ENCODE measurements at places on chromosomes 16 and 17.
A peak's percentile ranks its signal among the peaks of the same experiment; 100 is the strongest.

GRCh38 chr17:82246365-82247181 lies 17.7 kb downstream of the SLC16A3 start:
- no peak for DNase-seq

GRCh38 chr17:28946239-28946638 lies 5.1 kb downstream of the PHF12 start:
- no peak for DNase-seq

- no peak for DNase-seq
These were observed 381.3 kb downstream of the CDH8 start for GRCh38 chr16:61654962-61655361.

- DNase-seq: no peak
These were observed 4.1 kb downstream of the ZNF624 start for GRCh38 chr17:16649585-16649984.

DNA sequence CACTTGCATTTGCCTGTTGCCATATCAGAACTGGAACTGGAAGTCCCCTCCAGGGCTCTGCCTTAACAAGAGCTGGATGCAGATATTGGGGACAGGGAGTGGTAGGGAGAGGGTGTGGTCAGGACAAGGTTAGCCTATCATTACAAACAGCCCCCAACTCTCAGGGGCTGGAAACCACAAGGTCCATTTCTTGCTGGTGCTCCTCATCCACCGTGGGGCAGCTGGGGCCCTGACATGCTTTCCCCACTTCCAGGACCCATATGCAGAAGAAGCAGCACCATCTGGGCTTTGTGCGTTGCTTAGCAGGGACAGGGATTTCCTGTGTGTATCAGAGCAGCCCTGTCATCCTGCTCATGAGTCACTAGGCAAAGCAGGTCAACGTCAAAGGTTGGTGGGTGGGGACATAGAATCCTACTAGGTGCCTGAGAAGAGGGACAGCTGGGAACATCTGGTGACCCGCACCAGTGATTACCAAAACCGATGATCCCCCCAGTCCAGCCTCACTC lies 26.9 kb downstream of the RGS9 start:
- DNase-seq: peak; percentile 23

DNA sequence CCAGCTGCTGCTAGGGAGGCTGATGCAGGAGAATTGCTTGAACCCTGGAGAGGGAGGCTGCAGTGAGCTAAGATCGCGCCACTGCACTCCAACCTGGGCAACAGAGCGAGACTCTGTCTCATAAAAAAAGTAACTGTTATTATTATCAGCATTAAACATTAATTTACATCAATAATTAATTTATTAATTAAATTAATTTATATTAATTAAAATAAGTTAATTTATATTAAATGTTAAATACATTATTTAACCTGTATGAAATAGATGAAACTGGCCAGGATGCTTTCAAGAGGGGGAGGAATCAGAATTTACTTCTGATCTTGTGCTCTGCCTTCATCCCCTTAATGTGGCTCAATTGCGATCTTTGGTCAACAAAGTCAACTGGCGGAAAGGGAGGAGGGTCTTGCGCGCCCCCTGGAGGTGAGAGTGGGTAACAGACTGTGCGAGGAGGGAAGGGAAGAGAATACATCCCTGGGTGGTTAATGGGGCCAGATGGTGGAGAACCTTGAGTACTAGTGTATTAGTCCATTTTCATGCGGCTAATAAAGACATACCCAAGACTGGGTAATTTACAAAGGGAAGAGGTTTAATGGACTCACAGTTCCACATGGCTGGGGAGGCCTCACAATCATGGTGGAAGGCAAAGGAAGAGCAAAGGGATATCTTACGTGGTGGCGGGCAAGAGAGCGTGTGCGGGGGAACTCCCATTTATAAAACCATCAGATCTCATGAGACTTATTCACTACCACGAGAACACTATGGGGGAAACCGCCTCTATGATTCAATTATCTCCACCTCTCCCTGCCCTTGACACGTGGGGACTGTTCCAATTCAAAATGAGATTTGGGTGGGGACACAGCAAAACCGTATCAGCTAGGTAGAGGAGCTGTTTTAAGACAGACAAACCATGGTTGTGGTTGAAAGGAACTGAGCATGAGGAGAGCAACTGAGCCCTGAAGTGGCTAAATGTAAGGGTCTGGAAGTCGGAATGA lies 15.7 kb upstream of the CPPED1 start:
- peak; percentile 68 for DNase-seq

DNA sequence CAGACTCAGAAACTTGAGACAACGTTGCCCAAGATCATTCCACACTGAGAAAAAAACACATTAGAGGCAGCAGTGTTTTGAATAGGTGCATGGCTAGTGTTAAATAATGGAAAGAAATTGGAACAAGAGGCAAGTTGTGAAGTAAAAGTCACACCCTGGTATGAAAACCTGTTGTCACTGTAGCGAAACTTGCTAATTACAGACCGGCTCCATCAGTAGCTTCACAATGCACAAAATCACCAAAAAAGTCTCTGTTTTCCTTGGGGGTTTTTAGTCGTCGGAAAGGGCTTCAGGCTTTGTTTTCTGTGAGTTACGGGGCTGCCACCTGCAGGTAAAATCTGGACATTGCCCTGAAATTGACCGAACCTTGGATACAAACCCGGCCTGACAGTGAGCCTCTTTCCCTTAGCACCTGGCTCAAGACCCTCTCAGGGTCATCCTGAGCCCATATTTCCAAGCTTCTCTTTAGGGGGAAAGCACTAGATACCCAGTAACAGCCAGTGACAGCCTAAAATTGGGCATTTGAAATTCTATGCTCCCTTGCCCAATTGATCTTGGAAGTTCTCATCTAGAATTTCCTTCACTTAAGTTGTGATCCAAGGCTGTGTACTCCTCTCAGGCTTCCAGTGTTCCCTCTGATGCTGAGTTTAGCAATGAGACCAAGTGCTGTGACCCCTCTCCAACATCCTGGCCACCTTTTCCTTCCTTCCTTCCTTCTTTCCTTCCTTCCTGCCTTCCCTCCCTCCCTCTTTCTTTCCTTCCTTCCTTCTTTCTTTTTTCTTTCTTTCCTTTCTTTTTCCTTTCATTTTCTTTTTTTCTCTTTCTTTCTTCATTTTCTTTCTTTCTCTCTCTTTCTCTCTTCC lies 7.2 kb upstream of the GRB2 start:
- DNase-seq: peak; percentile 67

- no peak for DNase-seq
These were observed 110.2 kb upstream of the NLRP1 start for GRCh38 chr17:5694551-5694950.

DNA sequence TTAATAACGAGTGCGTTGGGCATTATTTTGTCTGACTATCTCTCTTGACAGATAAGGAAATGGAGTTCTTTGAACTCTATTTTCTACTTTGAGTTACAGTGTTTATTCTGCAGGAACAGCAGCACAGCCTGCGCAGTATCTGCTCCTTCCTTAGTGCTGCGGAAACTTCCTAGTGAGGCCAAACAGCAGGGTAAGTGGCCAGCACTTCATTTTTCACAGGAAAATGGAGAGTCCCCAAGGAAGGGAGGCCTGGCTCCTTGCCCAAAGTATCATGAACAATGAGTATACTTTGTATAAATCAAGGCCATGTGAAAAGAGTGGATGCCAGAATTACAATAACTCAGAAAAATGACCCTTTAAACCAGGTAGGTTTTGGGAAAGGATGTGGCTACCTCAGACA lies 140.6 kb downstream of the VPS53 start:
- DNase-seq: no peak

DNA sequence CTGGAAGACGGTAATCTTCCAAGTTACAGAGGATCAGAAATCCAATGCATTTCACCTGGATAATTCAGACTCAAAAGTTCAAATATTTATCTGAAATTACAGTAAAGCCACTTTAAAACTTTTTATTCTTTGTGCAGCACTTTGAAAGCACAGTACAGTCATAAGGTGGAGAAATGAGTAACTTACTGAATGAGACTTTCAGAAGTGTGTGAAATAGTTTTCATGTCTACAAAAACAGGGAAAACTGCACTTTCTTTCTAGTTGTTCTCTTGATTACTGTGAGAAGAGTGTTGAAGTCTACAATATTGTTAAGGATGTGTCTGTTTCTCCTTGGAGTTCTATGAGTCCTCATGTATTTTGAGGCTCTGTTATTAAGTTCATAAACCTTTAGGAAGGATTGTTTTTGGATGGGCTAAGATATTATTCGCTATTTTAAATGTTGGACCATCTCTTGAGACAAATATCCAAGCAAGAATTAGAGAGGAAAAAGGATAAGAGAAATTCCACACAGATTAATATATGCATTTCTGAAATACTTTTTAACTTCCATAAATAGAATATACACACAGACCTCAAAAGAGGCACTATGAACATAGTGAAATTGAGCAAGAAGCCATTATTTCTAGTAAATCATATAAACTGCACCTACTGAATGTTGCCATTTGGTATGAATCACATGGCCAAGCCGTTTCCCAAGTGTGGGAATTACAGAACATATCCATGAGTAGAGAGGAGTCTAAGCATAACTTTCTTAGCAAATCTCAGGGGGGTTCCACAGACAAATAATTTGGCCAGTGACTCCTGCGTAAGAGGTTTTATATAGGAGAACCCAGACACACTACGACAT lies 83.6 kb upstream of the PLEKHM1 start:
- DNase-seq: no peak

- no peak for DNase-seq
These were observed 1.6 kb downstream of the ITGA2B start for GRCh38 chr17:44387804-44388203.

All from effector memory CD8-positive, alpha-beta T cell (primary cell).